Head of caudate nucleus (tissue), 42 donors: ENCODE measurements at places on chromosomes 5 and 9.

DNA sequence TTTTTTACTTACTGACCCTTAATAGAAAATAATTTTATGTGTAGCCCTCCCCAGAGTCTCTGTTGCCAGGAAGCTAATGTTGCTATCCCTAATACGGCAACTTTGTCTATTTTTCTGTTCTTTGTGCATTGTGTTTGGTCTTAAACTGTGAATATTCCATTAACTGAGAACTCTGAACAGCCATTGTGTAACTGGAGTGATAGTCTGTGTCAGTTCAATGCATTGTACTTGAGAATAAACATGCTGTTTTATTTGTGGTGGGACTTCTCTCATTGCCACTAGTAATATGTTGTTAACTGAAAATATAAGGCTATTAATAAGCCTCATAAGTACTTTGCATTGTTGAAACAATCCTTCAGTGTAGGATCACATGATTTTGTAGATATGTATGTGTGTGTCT, 278.3 kb upstream of the DMRT1 start:
- DNase-seq, result no peak

DNA sequence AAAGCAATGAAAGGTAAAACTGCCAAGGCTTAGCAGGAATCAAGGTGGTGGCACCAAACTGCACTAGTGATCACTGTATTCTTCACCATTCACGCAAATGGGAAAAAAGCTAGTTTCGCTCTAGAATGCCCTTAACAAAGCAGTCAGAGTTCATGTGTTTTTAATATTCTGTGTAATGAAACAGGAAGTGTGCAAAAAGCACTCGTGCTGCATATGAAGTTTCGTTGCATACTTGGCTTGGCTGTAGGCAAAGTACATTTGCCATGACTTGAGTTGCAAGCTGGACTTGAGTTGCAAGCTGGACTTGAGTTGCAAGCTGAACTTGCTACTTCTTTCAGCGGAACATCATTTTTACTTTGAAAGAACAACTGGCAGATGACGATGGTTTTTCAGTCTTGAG, 55.4 kb downstream of the FOXI1 start:
- no peak for DNase-seq

DNA sequence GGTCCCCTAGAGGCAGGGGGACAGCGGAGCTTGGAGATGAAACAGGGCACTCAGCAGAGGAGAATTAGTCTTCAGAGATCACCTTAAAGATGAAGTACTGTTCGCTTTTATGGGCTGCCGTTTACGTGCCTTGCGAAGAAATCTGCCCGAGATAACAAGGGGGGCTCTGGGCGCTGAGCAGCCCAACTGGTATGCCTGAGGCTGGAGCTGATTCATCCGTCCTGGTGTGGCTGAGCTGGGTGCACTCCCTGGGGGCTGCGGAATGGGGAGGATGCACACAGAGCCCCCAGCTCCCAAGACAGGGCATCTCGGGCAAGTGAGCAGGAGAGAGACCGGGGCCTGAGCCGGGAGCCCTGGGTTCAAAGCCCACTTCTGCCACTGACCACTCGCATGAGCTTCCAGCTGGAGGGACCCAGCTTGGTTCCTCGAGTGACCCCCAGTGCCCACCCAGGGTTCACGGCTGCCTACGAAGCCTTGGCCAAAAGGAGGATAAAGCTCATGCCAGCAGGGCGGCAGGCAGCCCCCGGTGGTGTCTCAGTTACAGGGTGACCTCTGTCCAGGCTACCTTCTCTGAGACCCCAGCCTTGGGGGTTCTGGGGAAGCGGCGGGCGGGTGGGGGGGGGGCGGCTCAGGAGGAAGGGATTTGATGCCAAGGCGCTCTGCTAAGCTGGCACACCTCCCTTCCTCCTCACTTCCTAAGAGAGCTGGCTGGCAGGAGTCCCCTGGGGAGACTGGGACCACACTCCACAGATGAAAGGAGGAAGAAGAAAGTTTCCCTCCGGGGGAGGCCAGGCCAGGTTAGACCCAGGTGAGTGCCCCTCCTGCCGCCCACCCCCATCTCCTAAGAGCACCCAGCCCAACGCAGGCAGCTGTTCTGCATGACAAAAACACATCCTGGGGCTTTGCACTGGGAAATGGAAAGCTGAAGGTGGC, 5.7 kb downstream of the FIBCD1 start:
- no peak for DNase-seq

DNA sequence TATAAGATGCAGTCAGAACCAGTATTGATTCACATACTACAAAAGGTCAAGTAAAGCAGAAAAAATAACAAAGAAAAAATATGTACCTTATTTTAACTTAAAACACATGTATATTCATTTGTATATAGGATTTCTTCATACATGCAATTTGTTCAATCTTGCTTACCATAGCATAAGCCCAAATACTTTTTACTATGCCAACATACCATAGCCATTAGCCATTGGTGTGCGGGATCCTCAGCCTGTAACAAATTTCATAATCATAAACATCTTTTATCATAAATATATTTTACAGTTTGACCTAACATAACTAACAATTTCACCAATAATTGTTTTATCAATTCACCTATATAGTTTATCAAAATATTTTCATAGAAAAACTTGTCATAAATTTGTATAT, 51.1 kb downstream of the MPDZ start:
- DNase-seq, result no peak

GRCh38 chr9:109789556-109789955, 9.6 kb downstream of the PALM2AKAP2 start:
- no peak for DNase-seq

- no peak for DNase-seq
Measured at GRCh38 chr9:88488166-88488565, 46.8 kb upstream of the NXNL2 start.

GRCh38 chr5:148768806-148769415, 57.5 kb upstream of the ADRB2 start:
- no peak for DNase-seq

GRCh38 chr9:124000161-124000783, 11.3 kb upstream of the LHX2 start:
- DNase-seq, result no peak

DNA sequence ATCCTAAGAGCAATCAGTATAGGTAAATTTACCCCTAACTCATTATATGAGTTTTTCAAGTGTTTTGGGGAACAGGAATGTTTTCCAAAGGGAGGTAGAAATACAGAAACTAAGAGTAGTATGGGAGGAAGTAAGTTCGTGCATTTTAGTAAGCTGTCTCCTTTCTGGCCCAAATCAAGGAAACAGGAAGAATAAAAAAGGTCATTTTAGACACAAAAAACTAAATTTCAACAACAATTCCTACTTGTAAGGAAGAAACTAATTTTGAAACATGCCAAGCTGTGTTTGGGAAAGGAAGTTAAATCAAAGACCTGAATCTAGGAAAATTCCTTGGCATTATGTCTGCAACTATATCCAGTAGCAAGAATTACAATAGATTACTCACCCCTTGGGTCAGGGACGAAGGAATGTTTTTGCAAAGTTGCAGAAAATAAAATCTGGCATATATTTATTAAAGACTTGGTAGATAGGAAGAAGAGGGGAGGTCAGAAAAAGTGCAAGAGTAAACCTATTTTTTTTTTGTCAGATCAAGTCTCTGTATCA, 6.5 kb upstream of the RPS6 start:
- DNase-seq, result no peak

DNA sequence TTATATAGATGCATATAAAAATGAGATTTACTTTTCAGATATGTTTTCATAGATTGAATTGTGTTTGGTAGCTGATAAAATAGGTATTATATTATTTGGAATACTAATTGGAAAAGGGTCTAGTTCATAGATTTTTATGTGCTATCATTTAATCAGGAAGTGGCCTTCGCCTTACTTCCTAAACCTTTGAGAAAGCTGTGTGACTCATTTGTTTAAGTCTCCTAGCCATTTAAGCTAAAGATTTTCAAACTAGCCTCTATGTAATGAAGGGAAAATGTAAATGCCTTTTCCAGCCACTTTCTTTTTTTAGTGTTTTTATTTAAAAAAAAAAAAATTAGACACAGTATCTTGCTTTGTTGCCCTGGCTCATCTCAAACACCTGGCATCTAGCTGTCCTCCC, 97.5 kb downstream of the DMXL1 start:
- no peak for DNase-seq

- DNase-seq, result no peak
Measured at GRCh38 chr5:10988622-10989021, 227.6 kb upstream of the DAP start.

- no peak for DNase-seq
Measured at GRCh38 chr5:143418140-143418866, 14.8 kb upstream of the NR3C1 start.

DNA sequence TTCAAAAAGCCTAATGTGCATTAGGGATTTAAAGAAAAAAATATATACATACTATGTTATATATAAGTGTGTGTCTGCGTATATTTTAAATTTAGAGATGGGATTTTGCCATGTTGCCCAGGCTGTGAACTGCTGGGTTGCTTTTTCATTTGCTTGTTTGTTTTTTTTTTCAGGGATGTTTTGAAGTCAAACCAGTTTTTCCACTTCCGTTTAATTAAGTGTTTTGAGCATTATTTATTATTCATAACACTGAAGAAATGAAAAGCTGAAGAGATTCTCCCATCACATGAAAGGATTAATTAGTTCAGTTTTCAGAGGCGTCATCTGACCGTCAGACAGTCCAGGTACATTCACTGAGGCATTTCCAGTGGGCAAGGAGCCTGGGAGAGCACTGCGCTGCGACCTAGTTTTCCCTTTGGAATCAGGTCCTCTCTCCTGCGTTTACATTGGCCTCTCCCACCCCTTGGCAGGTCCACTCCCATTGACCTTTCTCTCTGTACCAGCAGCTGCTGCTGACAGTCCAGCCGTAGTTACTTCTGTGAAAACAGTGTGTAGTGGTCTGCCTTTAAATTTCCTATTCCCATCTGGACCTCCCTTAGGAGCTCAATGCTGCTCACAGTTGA, 26.0 kb downstream of the ARRDC3 start:
- DNase-seq, result no peak

DNA sequence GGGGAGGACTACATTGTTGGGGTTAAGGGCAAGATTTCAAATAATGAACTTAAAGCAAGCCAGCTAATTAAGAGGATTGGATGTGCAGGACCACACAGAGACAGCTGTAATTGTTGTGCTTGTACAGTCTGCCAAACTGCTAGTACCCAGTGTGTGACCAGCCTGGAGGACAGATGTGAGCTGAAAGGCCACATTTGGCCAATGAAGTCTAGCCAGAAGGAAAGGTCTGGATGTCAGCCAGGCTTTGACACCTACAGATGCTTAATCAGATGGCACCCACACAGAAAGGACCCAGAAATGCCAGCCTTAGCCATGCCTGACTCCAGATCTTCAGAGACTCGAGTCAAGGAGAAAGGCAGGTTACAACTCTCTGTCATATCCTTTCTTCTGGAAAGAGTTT, 491.1 kb downstream of the KIF4B start:
- no peak for DNase-seq

DNA sequence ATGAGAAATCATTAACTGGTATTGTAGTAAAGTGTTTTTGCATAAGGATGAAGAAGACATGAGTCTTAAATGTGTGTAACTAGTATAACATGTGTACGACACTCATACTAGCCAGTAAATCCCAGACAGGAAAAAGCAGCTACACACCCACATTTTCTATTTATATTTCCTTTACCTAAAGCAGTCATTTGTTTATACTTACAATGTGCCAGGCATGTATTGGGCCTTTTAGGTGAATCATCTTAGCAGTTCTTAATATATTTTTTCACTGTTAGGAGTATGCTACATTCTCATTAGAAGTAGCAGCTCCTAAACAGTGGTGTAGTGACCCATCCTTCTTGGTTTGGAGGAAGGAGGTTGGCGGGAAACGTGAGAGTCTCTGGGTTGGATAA, 55.8 kb upstream of the TMC1 start:
- no peak for DNase-seq
